GM23248 (cell line): ENCODE measurements at places on chromosomes 13 and 19. TPM values are rescaled to one million over a fixed set of nuclear protein-coding genes. Genes with fewer than 3 reads are reported as not detected.

The SPHK2 gene
- total RNA-seq: 5.2 and 7.2 TPM in 2 replicates

DNA sequence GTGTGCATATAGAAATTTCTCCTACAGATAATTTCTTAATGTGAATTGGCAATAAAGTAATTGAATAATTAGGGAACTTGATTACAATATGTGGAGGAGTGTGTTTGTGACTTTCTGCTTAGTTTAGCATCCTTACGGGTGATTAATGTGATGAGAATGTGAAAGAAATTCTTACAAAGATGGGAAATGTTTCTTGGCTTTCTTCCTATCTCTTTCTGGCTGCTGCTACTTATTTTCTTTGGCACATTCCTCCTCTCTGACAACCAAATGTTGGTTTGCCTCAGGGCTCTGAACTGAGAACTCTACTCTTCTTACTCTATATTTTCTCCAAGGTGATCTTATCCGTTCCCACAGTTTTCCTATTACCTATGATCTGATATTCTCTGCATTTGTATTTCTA lies 300.1 kb downstream of the TBC1D4 start:
- no peaks in the 10 kb centered on the region for H3K36me3 ChIP-seq
- H3K4me1 ChIP-seq: peaks cover 16% of the 10 kb centered on the region
- H3K27me3 ChIP-seq: no peaks in the 10 kb centered on the region; the same call in 1 of the 2 replicates
- peak; percentile 6 for DNase-seq
- H3K27ac ChIP-seq: no peak overlapping the region

GRCh38 chr19:9627856-9628255 lies 6.8 kb upstream of the ZNF561 start:
- no peaks in the 10 kb centered on the region for H3K27me3 ChIP-seq
- no peak for DNase-seq
- no peaks in the 10 kb centered on the region for H3K4me1 ChIP-seq
- H3K4me3 ChIP-seq: no peak overlapping the region
- H3K36me3 ChIP-seq: no peaks in the 10 kb centered on the region

DNA sequence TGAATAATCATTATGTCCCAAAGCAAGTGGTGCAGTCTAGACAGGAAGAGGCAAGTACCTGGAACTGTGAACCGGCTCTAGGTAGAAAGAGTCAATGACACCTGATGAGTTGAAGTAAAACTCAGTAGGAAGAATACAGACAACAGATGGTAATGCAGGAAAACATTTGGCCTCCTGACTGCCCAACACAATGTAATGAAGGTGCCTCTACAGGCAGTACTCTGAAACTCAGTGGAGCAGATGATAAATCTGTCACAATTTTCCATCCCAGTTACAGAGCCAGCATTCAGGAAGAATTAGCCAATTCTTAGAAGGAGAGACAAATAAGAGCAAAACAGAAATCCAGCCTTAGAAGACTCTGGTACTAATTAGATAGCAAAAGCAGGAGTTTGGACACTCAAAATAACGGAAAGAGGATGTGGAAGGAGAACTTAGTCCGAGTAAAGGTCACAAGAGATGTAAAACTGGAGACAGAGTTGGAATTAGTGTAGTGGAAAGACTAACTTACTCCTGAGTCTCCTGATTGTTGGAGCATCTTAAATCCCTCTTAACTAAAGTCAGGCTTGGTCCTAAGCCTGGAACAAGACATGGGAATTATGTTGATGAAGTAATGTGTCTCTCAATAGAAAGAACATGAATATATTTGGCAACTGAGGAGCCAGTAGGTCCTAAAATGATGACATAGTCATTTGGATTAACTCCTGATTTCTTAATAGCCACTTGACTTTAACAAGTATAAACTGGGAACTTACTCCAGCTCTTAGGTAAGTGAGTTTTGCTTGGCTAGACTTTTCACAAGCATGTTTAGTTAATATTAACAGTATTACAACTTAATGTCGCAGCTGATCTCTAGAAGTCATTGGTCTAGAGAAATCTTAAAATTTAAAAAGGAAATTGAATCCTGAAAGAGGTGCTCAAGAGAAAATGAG lies 457.3 kb upstream of the MIR17HG start:
- no peaks in the 10 kb centered on the region for H3K36me3 ChIP-seq
- H3K4me3 ChIP-seq: no peak overlapping the region
- no peak for DNase-seq
- H3K4me1 ChIP-seq: no peaks in the 10 kb centered on the region
- no peak overlapping the region for H3K27ac ChIP-seq

DNA sequence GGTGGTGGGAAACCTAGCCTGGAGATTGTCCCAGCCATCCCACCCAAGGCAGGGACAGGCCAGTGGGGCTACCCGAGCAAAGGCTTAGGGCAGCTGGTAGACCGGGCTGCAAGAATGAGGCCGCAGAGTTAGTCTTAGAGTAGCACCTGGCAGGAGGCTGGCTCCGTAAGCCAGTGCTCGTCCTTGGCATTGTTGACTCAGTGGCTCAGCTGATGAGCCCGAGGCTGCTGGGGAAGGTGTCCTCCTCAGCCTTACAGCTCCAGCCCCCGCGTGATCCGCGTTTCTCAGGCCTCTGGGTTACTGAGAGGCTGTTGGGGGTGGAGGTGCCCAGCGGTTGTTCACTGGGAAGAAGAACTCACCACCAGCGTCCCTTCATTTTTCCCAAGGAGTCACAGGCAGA lies 24.7 kb downstream of the PPP1R37 start:
- H3K36me3 ChIP-seq: no peaks in the 10 kb centered on the region
- no peaks in the 10 kb centered on the region for H3K4me1 ChIP-seq
- no peak overlapping the region for H3K27ac ChIP-seq
- no peaks in the 10 kb centered on the region for H3K27me3 ChIP-seq

The MBD3L2 gene
- not detected in 2 replicates for total RNA-seq

The WDR87 gene
- total RNA-seq: not detected in 2 replicates

DNA sequence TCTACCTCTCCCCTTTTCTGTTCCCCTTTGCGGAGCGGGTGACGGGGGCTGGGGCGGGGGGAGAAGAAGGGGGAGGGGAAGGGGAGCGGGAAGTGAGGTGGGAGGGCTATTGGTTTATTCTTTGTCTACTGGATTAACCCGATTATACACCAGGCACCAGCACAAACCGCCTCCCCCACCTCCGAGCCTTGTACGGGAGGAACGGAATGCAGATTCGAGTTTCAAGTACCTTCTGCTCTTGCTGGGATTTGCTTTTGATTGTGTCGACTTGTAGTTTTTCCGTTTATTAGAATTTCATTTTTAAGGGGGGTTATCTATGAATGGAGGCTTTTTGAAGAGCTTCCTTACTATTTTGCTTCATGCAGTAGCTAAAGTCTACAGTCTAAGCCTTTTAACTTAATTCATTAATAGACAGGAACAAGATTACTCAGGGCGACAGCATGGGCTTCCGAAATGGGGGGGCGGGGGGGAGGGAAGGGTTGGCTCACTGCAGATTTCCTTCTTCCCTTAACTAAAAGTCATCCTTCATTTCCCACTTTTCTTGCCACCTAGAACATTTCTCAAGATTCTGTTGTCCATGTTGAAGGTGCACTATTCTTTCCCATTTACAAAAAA lies 937 bp upstream of the SPRY2 start:
- H3K4me1 ChIP-seq: no peaks in the 10 kb centered on the region
- no peaks in the 10 kb centered on the region for H3K27me3 ChIP-seq
- H3K4me3 ChIP-seq: peak overlapping the region; percentile 100
- H3K27ac ChIP-seq: peak overlapping the region; percentile 95
- peak; percentile 48 for DNase-seq
- H3K36me3 ChIP-seq: peaks cover 4% of the 10 kb centered on the region; the same call in 1 of the 2 replicates

DNA sequence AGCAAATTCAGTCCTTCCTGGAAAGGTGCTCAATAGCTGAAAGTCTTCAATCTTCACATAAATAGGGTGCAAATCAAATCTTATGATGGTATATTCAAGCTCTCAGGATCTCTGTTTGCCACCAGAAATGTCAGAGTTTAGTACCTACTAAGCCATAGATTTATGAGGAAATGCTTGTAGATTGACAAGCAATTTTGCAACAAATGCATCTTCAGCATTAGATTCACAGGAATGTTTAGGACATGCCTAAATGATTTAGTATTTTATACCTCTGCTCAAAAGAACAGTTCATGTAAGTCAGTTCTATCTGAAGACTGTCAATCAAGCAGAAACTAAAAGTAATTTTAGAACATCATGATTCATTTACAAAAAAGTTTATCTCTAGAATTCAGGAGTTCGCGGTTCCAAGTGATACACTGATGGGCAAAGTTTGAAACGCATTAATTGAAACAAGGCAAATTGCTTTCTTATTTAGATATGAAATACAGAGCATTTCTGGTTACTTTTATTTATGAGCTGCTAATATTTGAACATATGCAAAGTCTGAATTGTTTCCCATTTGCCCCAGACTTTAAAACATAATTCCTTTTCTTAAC lies 65.7 kb downstream of the DACH1 start:
- no peaks in the 10 kb centered on the region for H3K27me3 ChIP-seq
- H3K4me1 ChIP-seq: no peaks in the 10 kb centered on the region
- H3K36me3 ChIP-seq: no peaks in the 10 kb centered on the region
- no peak overlapping the region for H3K27ac ChIP-seq
- DNase-seq: no peak
- no peak overlapping the region for H3K4me3 ChIP-seq

GRCh38 chr13:97328222-97328790 lies 105.7 kb upstream of the RAP2A start:
- peak; percentile 56 for DNase-seq
- no peaks in the 10 kb centered on the region for H3K36me3 ChIP-seq
- no peak overlapping the region for H3K4me3 ChIP-seq
- no peak overlapping the region for H3K27ac ChIP-seq
- peaks cover 26% of the 10 kb centered on the region for H3K4me1 ChIP-seq
- no peaks in the 10 kb centered on the region for H3K27me3 ChIP-seq

DNA sequence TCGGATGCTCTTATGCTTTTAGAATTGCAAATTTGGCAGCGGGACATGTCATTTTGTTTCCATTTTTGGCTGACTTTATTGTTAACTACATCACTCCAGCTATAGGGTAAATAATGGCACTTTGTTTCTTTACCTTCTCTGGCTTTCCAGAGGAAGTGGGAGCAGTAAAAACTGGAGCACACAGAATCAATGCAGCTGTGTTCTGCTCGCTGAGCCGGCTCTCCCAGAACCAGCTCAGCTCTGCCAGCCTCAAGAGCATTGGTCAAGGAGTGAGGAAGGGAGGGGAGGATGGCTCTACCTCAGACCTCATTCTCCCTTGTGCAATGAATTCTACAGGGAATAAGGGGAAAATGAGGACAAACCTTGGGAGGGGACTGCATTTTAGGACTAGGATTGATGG lies 50.5 kb upstream of the SPATA13 start:
- no peaks in the 10 kb centered on the region for H3K4me1 ChIP-seq
- H3K4me3 ChIP-seq: no peak overlapping the region
- no peak for DNase-seq
- no peaks in the 10 kb centered on the region for H3K36me3 ChIP-seq

The MCEMP1 gene
- not detected in 2 replicates for total RNA-seq

- H3K27me3 ChIP-seq: no peaks in the 10 kb centered on the region
- H3K36me3 ChIP-seq: no peaks in the 10 kb centered on the region
- peak; percentile 1 for DNase-seq
- H3K4me3 ChIP-seq: no peak overlapping the region
- no peak overlapping the region for H3K27ac ChIP-seq
Measured at GRCh38 chr13:64369121-64369520, 2861.0 kb downstream of the PCDH9 start.

DNA sequence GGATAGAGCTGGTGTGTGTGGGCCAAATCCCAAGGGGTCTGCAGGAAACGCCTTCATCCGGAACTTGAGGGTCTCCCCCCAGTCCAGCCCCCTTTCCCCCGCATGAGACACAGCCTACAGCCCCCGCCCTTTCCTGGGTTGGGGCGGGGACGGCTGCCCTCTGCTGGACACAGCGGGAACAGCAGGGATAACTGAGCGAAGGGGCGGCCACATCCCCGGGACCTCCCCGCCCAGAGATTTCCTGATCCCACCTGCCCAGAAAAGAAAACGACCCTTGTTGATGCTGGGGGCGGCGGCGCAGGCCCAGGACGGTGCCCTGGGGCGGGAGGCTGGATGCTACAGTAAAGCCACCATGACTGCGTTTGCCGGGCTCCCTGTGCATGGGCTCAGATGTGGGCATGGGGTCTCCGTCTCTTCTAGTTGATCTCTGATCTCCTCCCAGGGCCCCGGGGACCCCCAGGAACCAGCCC lies 14.2 kb downstream of the ONECUT3 start:
- no peaks in the 10 kb centered on the region for H3K36me3 ChIP-seq
- peak; percentile 37 for DNase-seq
- no peak overlapping the region for H3K27ac ChIP-seq
- no peak overlapping the region for H3K4me3 ChIP-seq
- H3K27me3 ChIP-seq: peaks cover 71% of the 10 kb centered on the region
- no peaks in the 10 kb centered on the region for H3K4me1 ChIP-seq

The CYP2A7 gene
- total RNA-seq: not detected in 2 replicates

GRCh38 chr13:24652359-24652758 lies 27.8 kb upstream of the ATP12A start:
- DNase-seq: no peak
- H3K4me3 ChIP-seq: no peak overlapping the region
- H3K27ac ChIP-seq: no peak overlapping the region
- no peaks in the 10 kb centered on the region for H3K36me3 ChIP-seq

The FUT6 gene
- not detected in 2 replicates for total RNA-seq

The PROZ gene
- total RNA-seq: not detected in 2 replicates
